ENCODE measurements at places on chromosomes 3 and 15. TPM values are rescaled to one million over a fixed set of nuclear protein-coding genes. Genes with fewer than 3 reads are reported as not detected.
A peak's percentile ranks its signal among the peaks of the same experiment; 100 is the strongest.

GRCh38 chr3:15791525-15791924 lies 6.3 kb downstream of the ANKRD28 start:
- DNase-seq: no peak

DNA sequence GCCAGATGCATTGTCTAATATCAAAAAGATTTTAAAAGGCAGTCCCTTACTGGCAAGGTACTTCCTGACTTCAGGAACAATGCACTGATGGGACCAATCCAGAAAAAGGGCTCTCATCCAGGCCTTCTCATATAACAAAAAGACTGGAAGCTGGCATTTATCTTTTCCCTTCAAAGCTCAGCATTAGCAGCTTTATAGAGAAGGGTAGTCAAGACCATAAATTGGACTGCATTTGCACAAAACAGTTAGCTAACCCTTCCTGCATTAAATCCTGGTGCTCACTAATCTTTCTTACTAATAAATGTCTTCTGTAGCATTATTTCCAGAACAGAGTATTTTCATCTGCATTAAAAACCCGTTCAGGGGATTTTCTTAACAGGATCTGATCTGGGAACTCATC lies 46.0 kb upstream of the NEK10 start:
- no peak for DNase-seq

DNA sequence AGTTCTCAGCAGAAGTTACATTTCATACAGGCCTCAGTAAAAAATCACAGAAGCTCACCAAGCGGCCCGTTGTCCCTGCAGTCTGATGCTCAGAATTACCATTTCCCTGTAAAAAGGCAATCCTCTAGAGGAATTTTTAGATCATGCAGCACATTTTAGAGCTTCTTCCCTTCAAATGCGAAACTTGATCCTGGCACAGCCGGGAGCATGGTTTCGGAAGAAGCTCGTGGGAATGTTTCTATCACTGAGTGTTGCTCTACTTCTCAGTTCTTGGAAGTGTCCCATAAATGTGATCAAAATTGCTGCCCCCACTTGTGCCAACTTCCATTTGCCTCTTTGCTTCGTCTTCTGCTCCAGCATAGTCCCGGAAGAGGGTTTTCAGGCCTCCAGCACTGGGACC lies 3.8 kb upstream of the H1-8 start:
- no peak for DNase-seq

- DNase-seq: peak; percentile 81
These were observed 952.0 kb downstream of the AGBL1 start for GRCh38 chr15:87031540-87032230.

DNA sequence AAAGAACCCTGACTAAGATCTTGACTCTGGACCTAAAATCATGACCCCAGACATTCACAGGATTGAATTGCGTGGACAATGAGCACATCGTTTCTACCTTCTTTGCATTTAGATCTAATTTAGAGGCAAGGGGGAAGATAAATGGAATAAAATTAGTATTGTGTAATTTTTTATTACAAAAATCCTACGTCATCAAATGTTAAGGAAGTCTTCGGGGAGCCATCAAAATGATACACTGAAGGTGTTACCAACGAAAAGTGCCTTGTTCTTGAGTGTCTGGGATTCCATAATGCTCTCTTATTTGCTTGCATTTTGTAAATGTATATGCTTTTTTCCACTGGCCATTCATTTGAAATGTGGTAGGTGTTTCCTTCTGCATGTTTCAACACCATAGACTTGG lies 52.8 kb upstream of the C3orf49 start:
- no peak for DNase-seq

The RTP4 gene
- 2.8 TPM for total RNA-seq

The TBC1D2B gene
- 51.5 TPM for total RNA-seq

The CPLX3 gene
- not detected for total RNA-seq

The IGDCC3 gene
- 0.25 TPM for total RNA-seq
